Activated CD8-positive, alpha-beta T cell treated with anti-CD3 and anti-CD28 coated beads, Interleukin-2, amount 10 ng/mL, durations not matched to agents 7 days and 5 days (primary cell): ENCODE measurements at places on chromosomes 6 and 20.
A peak's percentile ranks its signal among the peaks of the same experiment; 100 is the strongest.

GRCh38 chr6:159259441-159260125 lies 90.4 kb downstream of the FNDC1 start:
- H3K4me3 ChIP-seq = no peak overlapping the region
- no peaks in the 10 kb centered on the region for H3K4me1 ChIP-seq
- no peak for DNase-seq
- no peaks in the 10 kb centered on the region for H3K36me3 ChIP-seq
- peaks cover 7% of the 10 kb centered on the region for H3K27me3 ChIP-seq
- no peak overlapping the region for H3K27ac ChIP-seq

- peaks cover 8% of the 10 kb centered on the region for H3K36me3 ChIP-seq
- DNase-seq = peak; percentile 77
- H3K4me1 ChIP-seq = peaks cover 51% of the 10 kb centered on the region
- peak overlapping the region; percentile 89 for H3K27ac ChIP-seq
- no peaks in the 10 kb centered on the region for H3K27me3 ChIP-seq
Observed at GRCh38 chr20:25042531-25043498, 15.1 kb downstream of the ACSS1 start.

GRCh38 chr6:170013815-170014214 lies 262.4 kb downstream of the ERMARD start:
- no peaks in the 10 kb centered on the region for H3K4me1 ChIP-seq
- DNase-seq = no peak
- peaks cover 45% of the 10 kb centered on the region for H3K27me3 ChIP-seq

DNA sequence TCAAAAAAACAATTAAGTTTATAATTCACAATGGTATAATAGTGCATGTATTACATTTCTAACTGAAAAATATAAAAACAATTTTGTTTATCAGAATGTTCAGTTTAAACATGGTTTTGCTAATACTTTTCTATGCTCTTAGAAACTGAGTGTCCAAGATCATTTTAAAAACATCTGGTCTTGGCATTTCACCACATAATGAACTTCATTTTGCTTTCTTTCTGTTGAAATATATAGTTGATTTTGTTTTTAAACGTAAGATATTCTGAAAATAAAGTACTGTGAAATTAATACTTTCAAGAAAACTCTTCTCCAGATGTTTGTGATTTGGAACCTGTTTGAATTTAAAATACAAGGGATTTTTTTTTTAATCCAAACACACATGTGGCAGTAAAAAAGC lies 264.4 kb downstream of the COL12A1 start:
- no peaks in the 10 kb centered on the region for H3K36me3 ChIP-seq
- H3K4me1 ChIP-seq = no peaks in the 10 kb centered on the region
- no peaks in the 10 kb centered on the region for H3K27me3 ChIP-seq

DNA sequence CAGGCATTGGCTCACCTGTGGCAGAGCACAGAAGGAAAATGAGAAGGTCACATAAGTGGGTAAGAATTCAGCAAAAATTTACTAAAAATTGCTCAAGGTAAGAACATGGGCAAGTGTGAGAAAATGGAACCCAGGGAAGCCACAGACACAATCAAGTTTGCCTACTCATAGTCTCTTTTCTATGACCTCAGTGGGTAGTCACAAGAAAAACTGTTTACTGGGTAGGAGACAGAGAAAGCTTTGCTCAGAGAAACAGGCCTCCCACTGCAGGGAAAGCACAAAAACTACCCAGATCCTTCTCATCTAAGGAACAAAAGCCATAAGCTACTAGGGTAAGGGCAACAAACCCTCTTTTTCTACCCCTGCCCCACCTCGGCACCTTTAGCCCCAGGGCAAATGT lies 35.2 kb downstream of the FAM184A start:
- no peaks in the 10 kb centered on the region for H3K27me3 ChIP-seq
- H3K4me1 ChIP-seq = peaks cover 2% of the 10 kb centered on the region
- H3K27ac ChIP-seq = no peak overlapping the region
- no peaks in the 10 kb centered on the region for H3K36me3 ChIP-seq
- DNase-seq = no peak

GRCh38 chr6:28585335-28585734 lies 59.7 kb downstream of the GPX5 start:
- H3K36me3 ChIP-seq = peaks cover 7% of the 10 kb centered on the region
- H3K27ac ChIP-seq = no peak overlapping the region
- no peak for DNase-seq
- H3K4me3 ChIP-seq = no peak overlapping the region
- peaks cover 42% of the 10 kb centered on the region for H3K4me1 ChIP-seq

GRCh38 chr6:73491377-73491776 lies 29.5 kb downstream of the EEF1A1 start:
- no peak overlapping the region for H3K4me3 ChIP-seq
- no peaks in the 10 kb centered on the region for H3K27me3 ChIP-seq
- no peak for DNase-seq

- DNase-seq = no peak
- H3K4me3 ChIP-seq = no peak overlapping the region
- no peaks in the 10 kb centered on the region for H3K27me3 ChIP-seq
- H3K4me1 ChIP-seq = no peaks in the 10 kb centered on the region
Observed at GRCh38 chr6:47932575-47932974, 150.7 kb downstream of the OPN5 start.

DNA sequence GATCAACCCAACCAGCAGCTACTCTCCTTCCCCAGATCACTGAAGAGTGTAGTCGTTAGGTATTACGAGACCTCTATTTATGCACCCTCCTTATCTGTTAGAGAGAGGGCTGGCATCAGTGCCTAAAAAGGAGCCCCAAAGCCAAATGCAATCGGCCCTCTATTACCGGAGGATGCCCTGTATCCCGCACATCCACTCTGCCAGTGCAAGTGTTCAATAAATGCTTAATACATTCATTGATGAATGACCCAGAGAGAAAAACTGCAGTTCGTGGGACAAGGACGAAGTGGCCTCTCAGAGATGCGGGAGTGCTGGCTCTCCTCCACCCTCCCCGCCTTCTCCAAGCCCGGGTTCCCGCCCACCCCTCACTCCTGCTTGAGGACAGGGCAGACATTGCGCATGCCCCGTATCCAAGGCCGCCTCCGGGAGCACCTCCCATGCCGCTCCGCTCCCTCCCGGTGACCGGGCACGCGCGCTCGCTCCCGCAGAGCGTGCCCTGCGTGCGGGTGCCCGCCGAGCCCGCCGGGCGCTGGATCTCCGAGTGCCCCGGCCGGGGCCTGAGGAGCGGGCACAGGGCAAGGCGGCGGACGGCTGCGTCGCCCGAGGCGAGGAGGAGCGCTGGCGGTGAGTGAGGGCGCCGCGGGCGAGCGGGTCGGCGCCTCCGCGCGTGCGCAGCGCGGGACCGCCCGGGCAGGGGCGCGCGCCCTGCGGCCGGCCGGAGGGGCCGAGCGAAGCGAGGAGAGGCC lies 27.2 kb upstream of the BTBD3 start:
- peak; percentile 58 for DNase-seq
- no peaks in the 10 kb centered on the region for H3K36me3 ChIP-seq
- H3K27me3 ChIP-seq = peaks cover 21% of the 10 kb centered on the region
- H3K4me1 ChIP-seq = peaks cover 21% of the 10 kb centered on the region
- peak overlapping the region; percentile 73 for H3K4me3 ChIP-seq
- H3K27ac ChIP-seq = peak overlapping the region; percentile 62

DNA sequence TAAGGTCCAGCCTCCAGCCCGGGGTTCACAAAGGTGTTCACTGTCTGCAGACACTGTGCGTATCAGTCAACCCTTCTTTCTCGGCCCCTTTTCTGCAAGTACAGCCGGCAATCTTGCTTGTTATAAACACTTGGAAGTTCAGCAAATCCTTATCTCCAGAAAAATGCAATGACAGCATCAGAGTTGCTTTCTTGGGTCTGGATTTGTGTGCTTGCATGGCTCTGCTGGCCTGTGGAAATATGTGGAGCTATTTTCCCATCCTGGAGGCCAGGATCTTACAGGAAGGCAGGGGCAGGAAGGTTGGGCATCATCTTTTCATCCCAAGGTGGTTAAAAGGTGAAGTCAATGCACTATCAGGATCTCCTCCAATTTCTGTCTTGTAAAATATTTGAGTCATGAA lies 100.3 kb downstream of the SMOC2 start:
- H3K36me3 ChIP-seq = no peaks in the 10 kb centered on the region
- no peak overlapping the region for H3K27ac ChIP-seq
- H3K4me1 ChIP-seq = no peaks in the 10 kb centered on the region

DNA sequence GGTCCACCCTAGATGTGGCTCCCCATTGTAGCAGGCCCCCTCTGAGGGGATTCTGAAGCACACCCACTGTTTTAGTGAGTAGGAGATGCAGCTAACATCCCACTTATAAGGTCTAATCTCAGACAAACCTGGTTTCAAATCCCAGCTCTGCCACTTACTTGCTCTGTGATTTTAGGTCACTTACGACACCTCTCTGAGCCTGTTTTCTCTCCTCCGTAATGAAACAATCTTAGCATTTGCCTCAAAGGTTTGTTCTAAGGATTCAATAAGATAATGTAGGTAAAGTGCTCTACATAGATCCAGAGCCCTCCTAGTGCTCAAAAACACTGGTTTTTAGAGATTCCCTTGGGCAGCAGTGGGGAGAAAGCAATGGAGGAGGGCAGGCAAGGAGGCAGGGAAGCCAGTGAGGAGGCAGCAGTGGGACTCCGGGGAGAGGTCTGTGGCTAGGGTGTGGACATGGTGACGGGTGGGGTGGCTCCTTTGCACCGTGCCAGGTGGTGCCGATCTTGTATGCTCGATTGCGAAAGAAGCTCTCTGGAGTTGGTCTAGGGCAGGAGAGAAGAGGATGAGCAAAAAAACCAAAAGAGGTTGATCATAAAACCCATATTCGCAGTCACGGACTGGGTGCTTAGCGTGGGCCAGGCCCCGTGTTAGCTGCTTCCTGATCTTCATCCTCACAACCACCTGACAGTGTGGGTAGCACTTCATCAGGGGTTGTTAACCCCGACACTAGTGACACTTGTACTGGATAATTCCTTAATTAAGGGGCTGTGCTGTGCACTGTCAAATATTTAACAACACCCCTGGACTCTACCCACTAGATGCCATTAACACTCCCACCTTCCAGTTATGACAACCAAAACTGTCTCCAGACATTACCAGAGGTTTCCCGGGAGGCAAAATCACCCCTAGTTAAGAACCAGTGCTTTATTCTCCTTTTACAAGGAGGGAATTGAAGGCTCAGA lies 16.8 kb upstream of the PTGIS start:
- peak overlapping the region; percentile 66 for H3K27ac ChIP-seq
- H3K4me1 ChIP-seq = peaks cover 39% of the 10 kb centered on the region
- no peak for DNase-seq
- no peak overlapping the region for H3K4me3 ChIP-seq

DNA sequence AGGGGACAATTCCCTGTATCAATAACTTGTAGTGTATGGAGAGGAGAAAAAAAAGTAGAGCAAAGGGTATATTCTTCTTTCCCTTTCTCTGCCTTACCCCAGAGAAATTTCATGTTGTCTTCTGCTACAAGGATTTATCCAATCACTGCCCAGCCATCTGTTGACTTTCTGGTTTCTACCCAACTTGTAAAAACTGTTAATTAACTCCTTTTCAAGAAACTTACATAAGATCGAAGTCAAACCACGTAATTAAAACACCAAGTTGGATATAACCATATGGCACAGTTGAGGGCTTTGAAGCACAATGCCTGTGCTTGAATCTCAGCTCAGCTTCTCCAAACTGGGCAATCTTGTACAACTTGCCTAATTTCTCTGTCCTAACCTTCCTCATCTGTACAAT lies 99.5 kb downstream of the MAN1A1 start:
- peaks cover 2% of the 10 kb centered on the region for H3K4me1 ChIP-seq
- no peaks in the 10 kb centered on the region for H3K27me3 ChIP-seq
- H3K27ac ChIP-seq = no peak overlapping the region
- H3K4me3 ChIP-seq = no peak overlapping the region

- no peak for DNase-seq
- peaks cover 25% of the 10 kb centered on the region for H3K27me3 ChIP-seq
- peaks cover 2% of the 10 kb centered on the region for H3K36me3 ChIP-seq
- H3K4me1 ChIP-seq = peaks cover 16% of the 10 kb centered on the region
- H3K27ac ChIP-seq = no peak within 1 kb of the TSS
- peak within 1 kb of the TSS; percentile 72 for H3K4me3 ChIP-seq
Observed at GRCh38 chr6:121435444-121436069, at the start of gene GJA1. GJA1 (plus strand) TSS chr6:121435646; CDS start chr6:121446848, 11,202 bp downstream.

DNA sequence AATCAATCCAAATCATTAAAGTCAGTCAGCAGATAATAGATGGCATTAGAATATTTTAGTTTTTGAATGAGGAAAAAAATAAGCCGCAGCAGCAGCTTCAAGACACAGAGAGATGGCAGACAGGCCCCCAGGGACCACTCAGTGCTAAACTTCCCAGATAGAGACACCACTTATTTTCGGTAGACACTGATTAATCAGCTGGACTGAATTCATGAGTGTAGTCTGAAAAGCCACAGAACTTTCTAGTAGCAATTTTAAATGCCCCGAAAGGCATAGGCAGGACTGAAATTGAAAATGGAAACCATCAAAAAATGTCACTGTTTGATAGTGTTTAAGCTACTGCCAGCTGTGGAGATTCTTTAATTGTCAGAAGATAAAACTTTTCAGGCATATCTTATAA lies 3.1 kb upstream of the CLDN20 start:
- H3K36me3 ChIP-seq = peaks cover 8% of the 10 kb centered on the region
- H3K27me3 ChIP-seq = no peaks in the 10 kb centered on the region
- no peaks in the 10 kb centered on the region for H3K4me1 ChIP-seq
- no peak overlapping the region for H3K27ac ChIP-seq

- H3K4me1 ChIP-seq = peaks cover 28% of the 10 kb centered on the region
- DNase-seq = no peak
- H3K27ac ChIP-seq = peak overlapping the region; percentile 67
- no peaks in the 10 kb centered on the region for H3K27me3 ChIP-seq
Observed at GRCh38 chr20:62305149-62305764, 2.5 kb downstream of the ADRM1 start.

GRCh38 chr6:105226598-105227294 lies 46.9 kb upstream of the POPDC3 start:
- no peaks in the 10 kb centered on the region for H3K36me3 ChIP-seq
- H3K4me1 ChIP-seq = no peaks in the 10 kb centered on the region
- H3K4me3 ChIP-seq = no peak overlapping the region
- H3K27ac ChIP-seq = no peak overlapping the region

- peaks cover 47% of the 10 kb centered on the region for H3K36me3 ChIP-seq
- H3K27me3 ChIP-seq = peaks cover 89% of the 10 kb centered on the region
- DNase-seq = no peak
- peak overlapping the region; percentile 73 for H3K4me3 ChIP-seq
- peaks cover 39% of the 10 kb centered on the region for H3K4me1 ChIP-seq
Observed at GRCh38 chr6:10413262-10413849, 1.5 kb downstream of the TFAP2A start.

DNA sequence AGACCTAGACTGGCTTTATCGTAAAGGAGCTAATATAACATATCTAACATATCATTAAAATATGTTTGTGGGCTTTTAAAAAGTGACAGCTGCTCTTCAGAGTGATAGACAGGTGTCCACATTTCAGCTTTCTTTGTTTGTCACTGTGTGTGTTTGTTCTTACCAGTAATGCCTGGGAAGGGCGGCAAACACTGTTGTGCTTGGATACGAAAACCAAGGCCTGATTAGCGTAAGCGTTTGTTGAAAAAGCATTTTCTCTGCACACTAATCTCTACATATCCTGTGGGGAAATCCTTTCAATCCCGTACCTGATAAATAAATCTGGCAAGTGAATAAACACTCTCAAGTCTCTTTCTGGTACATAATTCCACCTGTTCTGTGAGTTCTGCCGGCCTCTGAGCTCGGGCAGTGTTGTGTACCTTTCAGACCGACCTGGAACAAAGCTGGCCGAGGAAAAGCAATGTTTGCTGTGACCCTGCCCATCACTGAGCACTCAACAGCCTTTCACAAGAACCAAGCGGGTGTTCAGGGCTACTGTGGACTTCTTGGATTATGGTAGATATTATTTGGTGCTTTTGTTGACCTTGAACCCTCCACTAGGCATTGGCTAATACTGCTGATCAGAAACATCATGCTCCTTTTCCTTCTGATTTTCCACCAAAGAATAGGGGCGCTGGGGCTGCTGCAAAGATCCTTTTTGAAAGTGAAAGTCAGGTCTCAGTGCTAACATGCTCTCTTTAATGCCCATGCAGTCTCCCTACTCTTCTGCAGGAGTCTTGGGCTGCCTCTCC lies 100.4 kb downstream of the CD83 start:
- no peak overlapping the region for H3K4me3 ChIP-seq
- H3K27ac ChIP-seq = no peak overlapping the region
- DNase-seq = no peak
- H3K36me3 ChIP-seq = no peaks in the 10 kb centered on the region
- H3K4me1 ChIP-seq = peaks cover 6% of the 10 kb centered on the region
